ENCODE measurements at places on chromosomes 1 and 21. TPM values are rescaled to one million over a fixed set of nuclear protein-coding genes. Genes with fewer than 3 reads are reported as not detected.

The SH2D5 gene
- 0.05 TPM for total RNA-seq

The ALPL gene
- total RNA-seq = not detected

The KCNK1 gene
- total RNA-seq = 5.4 TPM

The TEX38 gene
- not detected for total RNA-seq

The PLA2G2F gene
- total RNA-seq = not detected

DNA sequence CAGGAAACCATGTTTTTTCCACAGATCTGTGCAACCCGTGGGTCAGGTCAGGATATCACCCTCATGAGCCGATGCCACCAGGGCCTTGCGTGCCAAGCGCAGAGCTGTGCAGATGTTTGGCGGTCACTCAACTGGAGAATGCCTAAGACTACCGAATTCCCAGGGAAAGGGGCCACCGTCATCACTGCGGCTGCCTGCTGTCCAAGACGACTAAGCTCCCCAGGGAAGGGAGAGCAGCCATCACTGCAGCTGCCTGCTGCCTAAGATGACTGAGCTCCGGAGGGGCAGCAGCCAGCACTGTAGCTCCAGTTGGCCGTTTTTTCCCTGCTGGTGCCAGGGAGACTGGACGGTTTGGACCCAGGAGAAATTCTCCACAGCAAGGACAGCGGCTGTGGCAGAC, 31.1 kb downstream of the AKT3 start:
- no peak overlapping the region for H3K4me3 ChIP-seq
- H3K36me3 ChIP-seq = peaks cover 40% of the 10 kb centered on the region
- H3K27ac ChIP-seq = no peak overlapping the region
- no peaks in the 10 kb centered on the region for H3K27me3 ChIP-seq
- no peak for DNase-seq
- peaks cover 5% of the 10 kb centered on the region for H3K4me1 ChIP-seq

- H3K27ac ChIP-seq = no peak overlapping the region
- H3K27me3 ChIP-seq = peaks cover 35% of the 10 kb centered on the region
- H3K36me3 ChIP-seq = no peaks in the 10 kb centered on the region
- H3K4me1 ChIP-seq = no peaks in the 10 kb centered on the region
Measured at GRCh38 chr1:25744140-25744581, 55.8 kb upstream of the SELENON start.

DNA sequence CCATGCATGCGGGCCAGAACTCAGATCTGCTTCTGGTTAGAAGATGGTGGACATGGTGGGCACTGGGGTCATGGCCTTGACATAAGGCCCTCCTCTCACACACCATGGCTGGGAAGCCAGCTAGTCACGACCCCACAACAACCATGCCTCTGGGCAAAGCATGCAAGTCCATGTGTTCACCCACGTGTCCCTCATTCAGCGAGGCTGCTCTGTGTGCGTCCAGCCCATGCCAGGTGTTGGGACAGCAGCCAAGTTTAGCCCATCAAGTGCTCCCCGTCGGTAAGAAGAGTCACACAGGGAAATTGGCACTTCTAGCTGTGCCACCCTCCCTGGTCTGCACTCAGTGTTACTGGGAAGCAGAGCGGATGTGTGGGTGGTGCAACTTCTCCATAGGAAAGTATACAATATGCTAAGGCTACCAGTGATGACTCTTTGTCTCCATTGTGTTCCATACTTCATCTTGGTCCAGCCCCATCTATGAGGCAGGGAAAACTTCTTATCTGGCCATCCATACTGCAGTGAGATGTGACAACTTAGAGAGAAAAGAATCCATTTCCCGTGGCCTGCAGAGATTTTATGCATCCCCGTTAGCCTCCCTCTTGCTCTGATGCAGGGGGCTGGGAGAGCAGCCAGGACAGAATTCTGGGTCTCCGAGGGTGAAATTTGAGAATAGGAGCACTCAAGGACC, 198.0 kb downstream of the GRIK3 start:
- no peak overlapping the region for H3K27ac ChIP-seq
- no peaks in the 10 kb centered on the region for H3K4me1 ChIP-seq
- no peak overlapping the region for H3K4me3 ChIP-seq
- DNase-seq = no peak
- no peaks in the 10 kb centered on the region for H3K36me3 ChIP-seq

DNA sequence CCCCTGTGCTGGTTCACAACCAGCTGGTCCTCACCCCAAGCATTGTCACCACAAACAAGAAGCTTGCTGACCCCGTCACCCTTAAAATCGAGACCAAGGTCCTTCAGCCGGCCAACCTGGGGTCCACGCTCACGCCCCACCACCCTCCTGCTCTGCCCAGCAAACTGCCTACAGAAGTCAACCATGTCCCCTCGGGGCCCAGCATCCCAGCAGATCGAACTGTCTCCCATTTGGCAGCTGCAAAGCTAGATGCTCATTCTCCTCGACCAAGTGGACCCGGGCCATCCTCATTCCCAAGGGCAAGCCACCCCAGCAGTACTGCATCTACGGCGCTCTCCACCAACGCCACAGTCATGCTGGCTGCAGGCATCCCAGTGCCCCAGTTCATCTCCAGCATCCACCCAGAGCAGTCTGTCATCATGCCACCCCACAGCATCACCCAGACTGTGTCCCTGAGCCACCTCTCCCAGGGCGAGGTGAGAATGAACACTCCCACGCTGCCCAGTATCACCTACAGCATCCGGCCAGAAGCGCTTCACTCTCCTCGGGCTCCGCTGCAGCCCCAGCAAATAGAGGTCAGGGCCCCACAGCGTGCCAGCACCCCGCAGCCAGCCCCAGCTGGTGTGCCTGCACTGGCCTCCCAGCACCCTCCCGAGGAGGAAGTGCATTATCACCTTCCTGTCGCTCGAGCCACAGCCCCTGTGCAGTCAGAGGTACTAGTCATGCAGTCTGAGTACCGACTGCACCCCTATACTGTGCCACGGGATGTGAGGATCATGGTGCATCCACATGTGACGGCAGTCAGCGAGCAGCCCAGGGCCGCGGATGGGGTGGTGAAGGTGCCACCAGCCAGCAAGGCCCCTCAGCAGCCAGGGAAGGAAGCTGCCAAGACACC, 40.6 kb downstream of the ZBTB17 start:
- H3K27me3 ChIP-seq = no peaks in the 10 kb centered on the region
- H3K27ac ChIP-seq = no peak overlapping the region
- peaks cover 92% of the 10 kb centered on the region for H3K36me3 ChIP-seq
- H3K4me1 ChIP-seq = peaks cover 12% of the 10 kb centered on the region

DNA sequence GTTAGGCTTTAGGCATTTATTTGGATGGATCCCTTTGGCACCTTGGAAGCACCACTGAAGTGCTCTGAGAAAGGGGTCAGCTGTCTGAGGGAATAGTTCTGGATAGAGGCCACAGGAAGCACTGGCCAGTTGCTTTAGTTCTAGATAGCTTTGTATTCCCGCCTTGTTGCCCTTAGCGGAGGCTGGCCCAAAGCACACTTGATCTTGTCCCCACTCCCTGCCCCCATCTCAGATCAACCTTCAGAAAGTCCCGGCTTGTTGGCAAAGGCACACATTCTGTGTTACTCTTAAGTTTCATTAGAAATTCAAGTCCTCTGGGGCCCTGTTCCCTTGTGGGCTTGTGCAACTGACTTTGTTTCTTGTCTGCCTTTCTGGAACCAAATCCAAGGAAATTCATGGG, 15.2 kb upstream of the NBL1 start:
- peaks cover 1% of the 10 kb centered on the region for H3K4me1 ChIP-seq
- H3K36me3 ChIP-seq = peaks cover 28% of the 10 kb centered on the region
- no peak overlapping the region for H3K4me3 ChIP-seq
- no peak overlapping the region for H3K27ac ChIP-seq

GRCh38 chr1:115307661-115308060, 30.4 kb downstream of the NGF start:
- H3K27me3 ChIP-seq = no peaks in the 10 kb centered on the region
- no peaks in the 10 kb centered on the region for H3K36me3 ChIP-seq
- no peak for DNase-seq
- no peaks in the 10 kb centered on the region for H3K4me1 ChIP-seq

Data from activated T-helper 2 cell treated with anti-CD3 and anti-CD28 coated beads, Interferon-gamma antibody, Interleukin-2, Interleukin-4, amounts not matched to agents 10 μg/mL and 5 μg/mL and 100 μg/mL, durations not matched to agents 14 hours and 24 hours and 36 hours (primary cell).